ENCODE measurements at places on chromosomes 2 and 18.

DNA sequence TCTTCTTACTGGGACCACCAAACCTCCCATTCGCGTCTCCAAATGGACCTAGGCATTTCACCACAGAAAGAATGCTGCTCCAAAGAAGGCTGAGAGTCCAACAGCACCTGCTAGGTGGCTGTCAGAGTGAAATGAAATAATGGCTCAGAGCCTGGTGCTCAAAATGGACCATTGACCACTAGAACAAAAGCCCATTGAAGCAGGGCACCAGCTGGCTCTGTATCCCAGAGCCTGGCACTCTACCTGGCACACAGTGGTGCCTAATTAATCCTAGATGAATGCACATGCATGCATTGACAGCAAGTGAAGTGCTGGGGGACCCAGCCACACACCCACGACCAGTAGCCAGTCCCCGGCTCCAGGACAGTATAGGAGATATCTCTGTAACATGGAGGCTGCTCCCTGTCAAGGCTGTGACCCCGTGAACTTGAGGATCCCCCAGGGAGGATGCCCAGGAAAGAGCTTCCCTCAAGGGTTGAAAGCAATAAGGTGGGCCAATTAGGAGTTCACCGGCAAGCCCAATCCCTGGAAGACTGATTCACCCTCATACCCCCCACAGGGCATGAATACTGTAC is 261.3 kb downstream of the TNS1 start:
- no peak for DNase-seq

GRCh38 chr2:204583773-204584172 is 38.5 kb downstream of the PARD3B start:
- DNase-seq = peak; percentile 5

- no peak for DNase-seq
Measured at GRCh38 chr2:49832555-49832954, 678.2 kb upstream of the FSHR start.

GRCh38 chr2:26792720-26793119 is 6.9 kb downstream of the CENPA start:
- DNase-seq = no peak

DNA sequence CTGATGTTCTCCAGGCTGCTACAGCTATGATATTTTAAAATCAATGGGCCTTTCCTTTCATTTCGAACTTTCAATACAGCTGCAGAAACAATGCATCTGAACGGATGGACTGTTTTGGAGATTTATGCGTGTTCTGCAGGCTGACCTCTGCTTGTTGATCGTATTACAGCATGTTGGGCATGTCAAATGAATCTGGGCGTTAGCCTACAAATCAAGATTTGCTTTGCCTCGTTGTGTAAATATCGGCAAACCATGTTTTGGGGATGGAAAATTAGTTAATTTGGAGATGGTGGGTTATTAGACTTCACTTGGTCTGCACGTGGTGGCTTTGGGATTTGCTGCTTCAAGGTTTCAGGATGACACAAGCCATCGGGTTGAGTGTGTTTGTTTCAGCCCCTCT is 129.3 kb downstream of the AGAP1 start:
- no peak for DNase-seq

DNA sequence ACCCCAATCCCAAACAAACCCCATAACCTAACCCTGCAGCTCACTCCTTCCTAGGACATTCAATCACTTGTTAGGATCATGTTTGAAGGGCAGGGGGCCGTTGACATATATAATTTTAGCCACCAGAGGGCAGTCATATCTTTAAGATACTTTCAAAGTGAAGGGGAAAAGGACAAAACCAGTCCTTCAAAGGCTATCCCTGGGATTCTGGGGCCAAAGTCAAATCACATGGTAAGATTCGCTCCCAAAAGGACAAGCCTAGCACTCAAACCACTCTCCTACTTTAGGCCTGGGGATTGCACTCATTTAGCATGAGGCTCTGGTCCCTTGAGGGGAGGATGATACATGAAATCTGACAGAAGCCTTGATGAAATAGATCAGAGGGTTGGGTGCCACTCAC is 44.6 kb downstream of the HAUS1 start:
- DNase-seq = peak; percentile 39

GRCh38 chr2:134133622-134134312 is 120.1 kb upstream of the MGAT5 start:
- no peak for DNase-seq

DNA sequence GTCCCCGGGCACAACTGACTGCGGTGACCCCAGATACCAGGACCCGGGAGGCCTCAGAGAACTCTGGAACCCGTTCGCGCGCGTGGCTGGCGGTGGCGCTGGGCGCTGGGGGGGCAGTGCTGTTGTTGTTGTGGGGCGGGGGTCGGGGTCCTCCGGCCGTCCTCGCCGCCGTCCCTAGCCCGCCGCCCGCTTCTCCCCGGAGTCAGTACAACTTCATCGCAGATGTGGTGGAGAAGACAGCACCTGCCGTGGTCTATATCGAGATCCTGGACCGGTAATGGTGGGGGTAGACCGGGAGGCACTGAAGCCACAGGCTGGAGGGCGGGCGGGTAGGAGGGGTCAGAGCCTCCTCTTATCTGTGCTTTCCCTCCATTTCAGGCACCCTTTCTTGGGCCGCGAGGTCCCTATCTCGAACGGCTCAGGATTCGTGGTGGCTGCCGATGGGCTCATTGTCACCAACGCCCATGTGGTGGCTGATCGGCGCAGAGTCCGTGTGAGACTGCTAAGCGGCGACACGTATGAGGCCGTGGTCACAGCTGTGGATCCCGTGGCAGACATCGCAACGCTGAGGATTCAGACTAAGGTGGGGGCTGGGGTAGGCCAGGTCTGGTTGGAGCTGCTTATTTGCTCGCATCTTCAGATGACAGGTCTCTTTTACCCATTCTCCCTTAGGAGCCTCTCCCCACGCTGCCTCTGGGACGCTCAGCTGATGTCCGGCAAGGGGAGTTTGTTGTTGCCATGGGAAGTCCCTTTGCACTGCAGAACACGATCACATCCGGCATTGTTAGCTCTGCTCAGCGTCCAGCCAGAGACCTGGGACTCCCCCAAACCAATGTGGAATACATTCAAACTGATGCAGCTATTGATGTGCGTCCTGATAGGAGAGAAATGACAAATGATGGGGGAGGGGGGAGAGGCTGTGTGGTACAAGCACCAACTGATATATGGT is 780 bp downstream of the HTRA2 start:
- no peak for DNase-seq

GRCh38 chr2:189076572-189076971 is 102.4 kb downstream of the COL3A1 start:
- no peak for DNase-seq

GRCh38 chr2:202172439-202173211 is 65.8 kb downstream of the SUMO1 start:
- DNase-seq = no peak

DNA sequence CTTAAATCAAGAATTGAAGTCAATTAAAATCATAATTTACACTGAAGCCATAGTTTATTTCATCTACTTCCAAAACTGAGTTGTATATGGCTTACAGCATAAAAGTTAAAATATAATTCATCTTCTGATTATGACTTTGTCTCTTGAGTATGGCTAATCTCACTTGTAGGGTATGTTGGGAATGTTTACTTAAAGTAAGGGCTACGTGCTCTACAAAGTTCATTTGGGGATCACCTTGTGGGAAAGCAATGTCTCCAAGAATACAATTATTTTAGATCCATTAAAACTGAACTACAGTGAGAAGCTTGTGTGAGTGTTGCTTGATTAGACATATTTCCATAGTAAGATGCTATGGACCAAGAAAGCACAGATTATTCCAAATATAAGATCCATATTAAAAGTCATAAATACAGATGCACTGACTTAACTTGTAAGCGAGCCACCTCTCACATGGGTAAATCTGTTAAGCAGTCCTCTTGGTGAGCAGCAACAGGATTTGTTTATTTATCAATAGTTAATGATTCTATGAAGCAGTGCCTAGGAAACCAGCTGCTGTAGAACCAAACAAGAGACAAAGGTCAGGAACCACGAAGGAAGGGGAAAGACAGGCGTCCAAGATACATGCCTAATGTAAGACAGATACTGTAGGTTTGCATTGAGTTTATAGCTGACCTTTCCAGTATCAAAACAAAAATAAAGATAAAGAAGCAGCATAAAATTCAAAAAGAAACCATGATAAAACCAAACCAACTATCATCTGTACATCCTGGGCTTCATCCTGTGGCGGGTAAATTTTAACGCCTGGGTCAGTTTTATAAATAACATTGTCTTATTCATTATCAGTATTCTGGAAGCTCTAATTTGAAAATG is 24.8 kb downstream of the DSG4 start:
- no peak for DNase-seq

DNA sequence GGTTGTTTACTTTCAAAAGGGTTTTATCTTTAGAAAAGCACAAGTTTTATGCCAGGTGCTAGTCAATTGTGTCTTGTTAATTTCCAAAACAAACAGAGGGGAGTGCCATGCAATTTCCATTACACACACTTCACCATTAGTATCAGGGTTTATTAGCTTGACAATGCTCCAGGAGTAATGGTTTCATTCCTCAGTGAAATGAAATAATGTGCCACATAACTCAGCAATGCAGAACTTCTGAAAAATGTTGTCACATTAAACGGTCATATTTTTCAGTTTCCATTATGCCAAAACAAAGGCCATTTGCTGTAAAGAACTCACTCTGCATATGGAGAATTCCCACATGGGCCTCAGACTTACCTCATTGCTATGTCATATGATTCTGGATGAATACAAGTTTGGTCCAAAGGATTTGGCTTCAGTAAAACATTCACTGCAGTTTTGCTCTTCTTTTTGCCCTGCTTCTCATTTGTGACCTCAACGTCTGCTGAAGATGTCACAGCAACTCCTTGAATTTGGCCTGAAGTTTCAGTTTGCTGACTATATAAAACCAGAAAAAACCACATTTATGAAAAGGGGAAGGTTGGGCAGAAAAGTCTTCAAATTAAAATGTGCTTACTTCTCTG is 198.2 kb downstream of the SRBD1 start:
- no peak for DNase-seq

GRCh38 chr18:51751901-51752300 is 554.4 kb upstream of the MEX3C start:
- DNase-seq = no peak

GRCh38 chr2:229873123-229873581 is 48.7 kb downstream of the TRIP12 start:
- DNase-seq = no peak

DNA sequence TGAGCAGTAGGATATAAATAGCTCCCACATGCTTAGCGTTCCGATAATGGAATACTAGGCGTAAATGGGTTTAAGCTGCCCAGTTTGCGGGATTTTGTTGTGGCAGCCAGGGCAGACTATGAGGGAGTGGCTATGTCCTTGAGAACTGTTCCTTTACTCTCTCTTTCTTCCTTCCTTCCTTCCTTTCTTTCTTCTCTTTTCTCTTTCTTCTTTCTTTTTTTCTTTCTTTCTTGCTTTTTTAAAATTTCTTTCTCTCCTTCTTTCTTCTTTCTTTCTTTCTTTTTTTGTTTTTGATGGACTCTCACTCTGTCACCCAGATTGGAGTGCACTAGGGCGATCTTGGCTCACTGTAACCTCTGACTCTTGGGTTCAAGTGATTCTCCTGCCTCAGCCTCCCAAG is 9.1 kb upstream of the PRELID3A start:
- DNase-seq = no peak

All from hippocampal formation (tissue), 2 donors.